ENCODE measurements at places on chromosomes 13 and 19.

DNA sequence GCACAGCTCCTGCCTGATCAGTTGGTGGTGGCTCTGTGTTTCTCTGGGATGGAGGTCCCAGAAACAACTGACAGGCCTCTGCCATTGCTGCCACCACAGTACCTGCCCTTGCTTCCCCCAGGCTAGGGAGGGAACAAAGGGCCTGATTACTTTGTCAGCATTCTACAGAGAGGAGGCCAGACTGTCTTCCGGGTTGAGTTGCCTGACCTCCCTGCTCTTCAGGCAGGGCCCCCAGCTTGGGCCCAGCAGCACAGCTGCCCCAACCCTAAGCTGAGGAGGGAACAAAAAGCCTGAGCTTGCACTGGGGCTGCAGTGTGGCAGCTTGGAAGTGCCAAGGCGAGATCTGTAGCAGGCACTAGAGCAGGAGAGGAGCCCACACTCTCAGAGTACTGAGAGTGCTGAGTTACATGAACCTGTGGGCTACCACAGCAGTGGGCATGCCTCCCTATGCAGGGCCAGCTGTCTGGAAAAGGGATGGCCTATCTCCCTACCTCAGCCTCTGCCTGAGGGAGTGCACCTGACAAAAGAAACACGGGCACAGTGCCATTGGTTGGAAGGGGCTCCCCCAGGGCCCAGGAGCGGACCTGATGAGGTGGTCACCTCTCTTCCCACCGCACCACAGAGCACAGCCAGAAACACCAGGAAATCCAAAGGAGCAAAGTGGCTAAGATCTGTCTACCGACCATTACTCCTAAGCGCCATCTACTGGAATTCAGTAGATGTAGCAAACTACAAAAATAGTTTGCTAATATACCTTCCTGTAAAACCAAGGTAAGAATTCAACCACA is 24.4 kb downstream of the SLC25A15 start:
- DNase-seq = no peak

- no peak for DNase-seq
Observed at GRCh38 chr19:48813123-48813913, 2.5 kb upstream of the BCAT2 start.

- DNase-seq = no peak
Observed at GRCh38 chr19:29265436-29265835, 52.5 kb upstream of the UQCRFS1 start.

GRCh38 chr19:15402411-15403150 is 16.2 kb downstream of the AKAP8L start:
- no peak for DNase-seq

GRCh38 chr13:108897955-108898354 is 268.5 kb downstream of the MYO16 start:
- no peak for DNase-seq

GRCh38 chr19:7841751-7842660 is 12.0 kb downstream of the EVI5L start:
- no peak for DNase-seq

- DNase-seq = no peak
Observed at GRCh38 chr19:31519256-31519655, 170.0 kb upstream of the TSHZ3 start.

DNA sequence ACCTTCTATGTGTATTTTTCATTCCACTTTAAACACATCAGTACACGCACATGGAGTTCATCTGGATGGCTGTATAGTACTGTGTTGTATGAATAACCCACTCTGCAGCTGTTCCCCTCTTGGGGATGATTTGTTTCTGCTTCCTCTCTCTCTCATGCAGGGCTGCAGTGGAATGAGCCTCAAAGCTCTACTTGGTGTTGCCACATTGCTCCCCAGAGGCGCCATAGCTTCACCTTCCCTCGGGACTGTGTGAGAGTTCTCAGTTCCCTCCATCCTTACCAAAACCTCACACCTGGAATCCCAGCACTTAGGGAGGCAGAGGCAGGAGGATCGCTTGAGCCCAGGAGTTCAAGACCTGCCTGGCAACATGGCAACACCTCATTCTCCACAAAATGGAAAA is 28.4 kb upstream of the GPR183 start:
- no peak for DNase-seq

DNA sequence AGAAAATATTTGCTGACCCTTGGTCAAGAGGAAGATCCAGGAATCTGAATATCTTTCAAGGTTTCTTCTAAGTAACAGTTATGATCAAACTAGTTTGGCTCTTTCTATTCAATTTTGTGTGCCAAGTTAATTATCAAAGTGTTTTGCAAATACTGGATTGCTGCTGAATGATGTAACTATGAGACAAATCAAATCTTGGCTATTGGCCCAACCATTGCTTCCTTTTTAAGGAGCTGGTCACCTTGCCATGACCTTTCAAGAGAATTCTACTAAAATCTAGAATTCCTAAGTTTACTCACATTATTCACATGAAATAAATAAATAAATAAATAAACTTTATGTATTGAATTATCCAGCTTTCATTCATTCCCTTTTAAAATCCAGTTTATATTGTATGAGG is 371.8 kb downstream of the SLITRK6 start:
- DNase-seq = no peak

DNA sequence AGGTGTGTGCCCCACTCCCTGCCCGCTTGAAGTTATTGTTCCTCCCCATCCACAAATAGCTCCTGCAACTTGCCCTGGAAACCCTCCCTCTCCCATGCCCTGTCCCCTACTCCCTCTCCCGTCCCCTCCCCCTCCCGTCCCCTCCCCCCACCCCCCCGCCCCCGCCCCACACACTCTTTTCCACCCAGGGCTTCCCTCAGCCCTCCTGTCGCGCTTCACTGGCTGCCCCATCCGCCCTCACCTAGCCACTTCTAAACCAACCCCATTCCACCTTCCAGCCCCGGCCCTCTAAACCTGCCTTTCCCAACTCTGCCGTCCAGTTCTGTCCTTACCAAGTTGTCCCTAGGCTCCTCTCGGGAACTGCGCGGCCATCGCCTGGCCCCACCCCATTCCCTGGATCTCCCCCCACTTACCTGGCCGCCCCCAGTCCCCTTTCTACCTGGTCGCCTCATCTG is 993 bp downstream of the RGL3 start:
- no peak for DNase-seq

DNA sequence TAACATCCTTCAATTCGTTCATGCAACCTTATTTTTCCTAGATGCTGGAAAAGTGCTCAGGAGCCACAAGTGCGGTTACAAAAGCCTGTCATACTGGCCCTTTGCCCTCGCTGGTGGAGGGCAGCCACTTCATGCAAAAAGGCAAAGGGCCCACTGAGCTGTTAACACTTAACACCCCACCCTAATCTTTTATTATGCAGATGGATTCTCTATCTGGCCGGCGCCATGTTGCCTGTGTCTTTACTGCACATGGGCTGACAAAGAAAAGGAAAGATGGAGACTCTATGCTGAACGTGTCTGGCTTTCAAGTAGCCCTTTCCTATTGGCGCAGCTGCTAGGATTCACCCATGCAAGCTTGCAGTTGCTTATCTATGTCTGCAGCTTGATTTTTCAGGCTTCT is 10.8 kb downstream of the OR7D2 start:
- no peak for DNase-seq

GRCh38 chr13:51614350-51614786 is 30.1 kb downstream of the WDFY2 start:
- peak; percentile 93 for DNase-seq

GRCh38 chr19:49591731-49592485 is 926 bp downstream of the PRR12 start:
- DNase-seq = peak; percentile 35

DNA sequence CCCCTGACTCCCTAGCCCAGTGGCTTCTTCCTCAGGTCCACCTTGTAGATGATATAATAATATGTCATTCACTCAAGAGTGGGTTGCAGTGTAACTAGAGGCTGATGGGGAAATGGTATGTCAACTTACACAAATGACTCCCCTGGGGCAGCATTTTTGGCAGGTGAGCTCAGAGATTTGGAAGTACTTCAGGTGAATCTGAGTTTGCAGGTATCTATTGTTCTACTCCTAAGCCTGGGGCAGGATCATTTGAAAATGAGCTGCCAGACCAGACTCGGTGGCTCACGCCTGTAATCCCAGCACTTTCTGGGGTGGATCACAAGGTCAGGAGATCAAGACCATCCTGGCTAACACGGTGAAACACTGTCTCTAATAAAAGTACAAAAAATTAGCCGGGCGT is 11.6 kb upstream of the CNMD start:
- no peak for DNase-seq

DNA sequence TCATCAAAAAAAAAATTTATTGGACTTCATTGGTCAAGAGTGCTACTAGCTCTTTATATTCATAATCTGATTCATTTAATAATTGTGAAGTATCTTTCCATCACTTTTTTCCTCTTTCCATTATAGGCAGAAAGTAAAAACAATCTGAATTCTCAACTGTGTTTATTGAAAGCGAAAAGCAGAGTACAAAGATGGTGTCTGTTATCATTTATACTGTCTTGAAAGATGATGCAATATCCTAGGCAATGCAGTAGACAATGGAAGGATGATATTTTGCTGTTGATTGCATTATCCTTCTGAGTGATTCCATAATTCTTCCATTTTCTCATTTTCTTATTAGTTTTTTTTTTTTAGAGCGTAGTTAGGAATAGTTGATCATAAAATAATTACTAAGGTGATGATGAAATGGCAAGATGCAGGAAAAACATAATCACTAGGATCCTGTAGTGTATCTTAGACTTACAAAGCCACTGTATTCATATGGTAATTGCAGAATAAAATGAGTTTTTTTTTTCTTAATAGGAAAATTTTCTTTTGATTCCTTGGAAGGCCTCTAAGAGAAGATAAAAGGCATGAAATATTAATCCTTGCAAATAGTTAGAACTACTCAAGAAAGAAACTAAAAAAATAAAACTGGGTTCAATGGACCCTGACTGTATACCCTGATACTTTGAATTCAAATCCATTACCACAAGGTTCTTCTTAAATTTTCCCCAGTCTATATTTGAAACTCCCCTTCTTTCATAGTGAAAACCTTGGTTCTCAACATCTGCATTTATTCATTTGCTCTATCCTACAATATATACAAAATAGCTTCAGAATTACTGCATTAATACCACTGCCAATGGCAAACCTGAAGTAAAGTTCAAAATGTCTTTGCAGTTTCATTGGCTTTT is 11.6 kb downstream of the URI1 start:
- DNase-seq = no peak

- no peak for DNase-seq
Observed at GRCh38 chr19:2076526-2076944, 19.6 kb downstream of the MOB3A start.

DNA sequence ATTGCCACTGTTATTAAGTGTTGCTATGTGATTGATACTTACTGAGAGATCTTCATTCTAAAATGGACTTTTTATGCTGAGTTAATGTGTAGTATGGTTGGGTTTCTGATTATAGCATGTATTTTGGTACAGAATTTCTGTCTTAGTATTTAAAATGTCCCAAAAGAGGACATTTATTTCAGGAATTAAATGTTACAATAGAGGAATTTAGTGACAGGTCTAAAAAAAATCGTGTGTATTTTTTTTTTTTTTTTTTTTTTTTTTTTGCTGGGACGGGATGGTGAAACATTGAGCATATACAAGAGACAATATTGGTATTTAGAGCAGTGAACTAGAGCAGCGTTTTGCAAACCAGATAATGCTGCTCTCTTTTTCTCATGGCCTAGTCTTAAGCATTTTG is 27.9 kb downstream of the URI1 start:
- DNase-seq = no peak

- DNase-seq = no peak
Observed at GRCh38 chr19:29645491-29645867, 19.8 kb upstream of the PLEKHF1 start.

DNA sequence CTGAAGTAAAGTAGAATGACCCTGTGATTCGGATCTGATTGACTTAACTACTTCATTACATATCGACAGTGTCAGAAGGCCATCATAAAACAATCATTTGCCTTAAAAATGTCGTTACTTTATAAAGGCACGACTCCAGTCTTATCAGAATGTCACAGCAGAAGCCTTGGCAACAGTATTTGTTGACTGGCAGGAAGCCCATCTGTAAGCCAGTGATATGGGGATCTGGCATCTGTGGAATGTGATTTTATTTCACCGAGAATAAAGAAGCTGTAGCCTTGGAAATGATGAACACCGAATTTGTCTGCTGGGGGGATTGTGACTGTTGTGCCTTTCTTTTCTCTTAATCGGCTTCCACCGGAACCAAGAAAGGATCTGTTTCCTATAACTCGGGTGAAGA is 362.5 kb downstream of the TDRD3 start:
- no peak for DNase-seq

- DNase-seq = no peak
Observed at GRCh38 chr13:35165205-35165604, 223.1 kb downstream of the NBEA start.

DNA sequence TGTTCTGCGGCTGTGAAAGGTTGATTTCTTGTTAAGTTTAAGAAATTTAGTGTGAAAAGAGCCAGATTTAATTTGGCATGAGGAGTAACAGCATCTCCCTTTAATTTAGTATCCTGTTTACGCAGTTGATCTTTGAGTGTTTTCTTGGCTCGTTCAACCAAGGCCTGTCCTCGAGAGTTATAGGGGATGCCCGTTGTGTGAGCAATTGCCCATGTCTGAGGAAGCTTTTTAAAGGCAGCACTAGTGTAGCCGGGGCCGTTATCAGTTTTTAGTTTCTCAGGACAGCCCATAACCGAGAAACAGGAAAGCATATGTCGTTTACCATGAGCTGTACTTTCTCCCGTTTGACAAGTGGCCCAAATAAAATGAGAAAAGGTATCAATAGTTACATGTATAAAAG is 47.5 kb upstream of the ZNF43 start:
- no peak for DNase-seq
